ENCODE measurements at places on chromosomes 7 and 10. TPM values are rescaled to one million over a fixed set of nuclear protein-coding genes. Genes with fewer than 3 reads are reported as not detected.

The CDH23 gene
- total RNA-seq, result 2.0 TPM

The TAS2R3 gene
- total RNA-seq, result 0.16 TPM

The PPP1R17 gene
- not detected for total RNA-seq

The TECTB gene
- not detected for total RNA-seq

The HOXA11 gene
- total RNA-seq, result 1.2 TPM

The IFIT1B gene
- total RNA-seq, result not detected

The VSTM4 gene
- total RNA-seq, result not detected

The AP5Z1 gene
- total RNA-seq, result 29.1 TPM

The PRSS37 gene
- not detected for total RNA-seq

The AKR1C8 gene
- 0.21 TPM for total RNA-seq

The CSTF2T gene
- total RNA-seq, result 17.0 TPM

The TEX36 gene
- 0.27 TPM for total RNA-seq

The DLG5 gene
- 21.8 TPM for total RNA-seq

The GIMAP2 gene
- total RNA-seq, result 3.8 TPM

The RAMP3 gene
- total RNA-seq, result not detected

The AGBL3 gene
- total RNA-seq, result 0.41 TPM

The TNRC18 gene
- 80.8 TPM for total RNA-seq

The CLCN1 gene
- total RNA-seq, result not detected

The WDFY4 gene
- not detected for total RNA-seq

The WNT2 gene
- not detected for total RNA-seq

The DYDC1 gene
- not detected for total RNA-seq

The CTAGE8 gene
- not detected for total RNA-seq

The CYP3A5 gene
- 0.11 TPM for total RNA-seq

The PNLIPRP3 gene
- 0.03 TPM for total RNA-seq

The ACHE gene
- not detected for total RNA-seq

The DKK1 gene
- total RNA-seq, result 35.2 TPM

The TMEM270 gene
- total RNA-seq, result 0.93 TPM

The ATP5MK gene
- total RNA-seq, result 125 TPM

The CCDC3 gene
- 0.50 TPM for total RNA-seq

The VKORC1L1 gene
- total RNA-seq, result 6.9 TPM

The GNG11 gene
- total RNA-seq, result 13.0 TPM

The C7orf33 gene
- total RNA-seq, result not detected

The SPDYE6 gene
- total RNA-seq, result not detected

The HTR5A gene
- not detected for total RNA-seq

The PGAM2 gene
- 3.0 TPM for total RNA-seq

The EIF5AL1 gene
- 1.0 TPM for total RNA-seq

The GPR15LG gene
- total RNA-seq, result not detected

The CUX1 gene
- 28.2 TPM for total RNA-seq

The FKBP6 gene
- total RNA-seq, result not detected

The CFAP43 gene
- 0.37 TPM for total RNA-seq

The CACNB2 gene
- 0.13 TPM for total RNA-seq

The MSMB gene
- total RNA-seq, result not detected

The EBLN1 gene
- not detected for total RNA-seq

The MMP21 gene
- total RNA-seq, result not detected

The AMPH gene
- total RNA-seq, result 0.42 TPM

The SH2D4B gene
- 0.30 TPM for total RNA-seq

The GHRHR gene
- not detected for total RNA-seq

The CARD11 gene
- total RNA-seq, result 1.7 TPM
